ENCODE measurements at places on chromosomes 4 and X.
A peak's percentile ranks its signal among the peaks of the same experiment; 100 is the strongest.

DNA sequence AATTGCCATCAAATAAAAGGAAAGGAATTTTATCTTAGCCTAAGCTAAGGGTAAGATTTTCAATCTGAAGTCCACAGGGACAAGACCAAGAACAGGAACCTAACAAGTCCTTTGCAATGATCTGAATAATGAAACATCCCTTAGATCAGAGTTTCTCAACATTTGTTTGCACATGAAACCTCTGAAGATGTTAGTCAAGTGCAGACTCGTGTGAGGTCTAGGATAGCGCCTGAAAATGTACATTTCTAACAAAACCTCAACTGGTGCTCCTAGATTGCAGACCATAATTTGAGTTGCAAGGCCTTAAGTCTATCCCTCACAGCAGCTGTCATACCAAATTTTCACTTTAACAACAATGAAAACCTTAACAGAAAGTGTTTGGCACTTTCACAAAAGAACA is 337.6 kb downstream of the DMD start:
- DNase-seq = no peak

DNA sequence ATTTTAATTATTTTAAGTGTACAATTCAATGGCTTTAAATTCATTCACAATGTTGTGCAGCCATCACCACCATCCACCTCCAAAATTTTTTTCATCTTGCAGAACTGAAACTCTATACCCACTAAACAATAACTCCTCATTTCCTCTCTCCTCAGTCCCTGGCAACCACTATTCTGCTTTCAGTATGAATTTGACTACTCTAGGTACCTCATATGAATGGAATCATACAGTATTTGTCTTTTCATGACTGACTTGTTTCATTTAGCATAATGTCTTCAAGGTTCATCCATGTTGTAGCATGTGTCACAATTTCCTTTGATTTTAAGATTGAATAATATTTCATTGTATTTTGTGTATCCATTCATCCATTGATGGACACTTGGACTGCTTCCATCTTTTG is 46.9 kb downstream of the KIF4A start:
- DNase-seq = no peak

DNA sequence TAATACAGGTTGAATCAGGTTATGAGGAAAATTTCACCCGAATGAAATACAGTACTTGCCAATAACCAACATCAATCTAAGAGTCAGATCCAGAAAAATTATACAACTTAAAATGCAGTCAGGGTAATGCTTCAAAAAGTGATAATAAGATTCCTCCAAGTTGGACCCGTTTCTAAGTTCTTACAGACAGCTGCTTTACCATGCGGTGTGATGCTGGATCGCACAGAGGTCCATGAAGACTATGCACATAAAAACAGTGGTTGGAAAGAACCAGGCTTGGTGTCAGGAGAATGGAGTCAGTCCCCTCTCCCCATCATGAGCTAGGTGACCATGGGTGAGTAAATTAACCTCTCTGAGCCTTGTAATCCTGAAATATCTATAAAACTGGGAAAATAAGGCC is 261.3 kb downstream of the QDPR start:
- no peak for DNase-seq

- DNase-seq = no peak
Observed at GRCh38 chr4:105139646-105140045, 7.0 kb upstream of the TET2 start.

DNA sequence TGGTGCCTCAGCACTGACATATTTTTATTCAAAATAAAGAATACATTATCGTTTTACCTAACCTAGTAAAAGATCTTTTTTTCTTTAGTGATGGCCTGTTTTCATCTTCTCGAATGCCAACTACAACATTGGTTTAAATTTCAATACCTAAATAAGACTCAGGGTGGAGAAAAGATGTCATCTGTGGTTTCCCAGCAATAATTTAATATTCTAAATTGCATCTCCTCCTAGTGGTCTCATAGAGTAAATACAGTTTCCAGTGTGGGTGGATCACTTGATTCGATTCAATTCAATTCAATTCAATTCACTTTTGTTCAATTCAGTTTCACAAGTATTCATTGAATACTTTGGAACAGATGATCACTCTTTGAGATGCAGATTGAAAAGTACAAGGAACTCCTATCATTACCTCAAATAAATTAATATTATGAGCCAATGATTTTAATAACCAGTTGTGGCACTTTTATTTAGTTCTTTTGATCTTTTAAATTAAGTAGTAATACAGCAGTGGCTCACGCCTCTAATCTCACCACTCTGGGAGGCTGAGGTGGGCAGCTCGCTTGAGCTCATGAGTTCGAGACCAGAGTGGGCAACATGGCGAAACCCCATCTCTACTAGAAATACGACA is 427.2 kb downstream of the FAT4 start:
- peak; percentile 37 for DNase-seq

DNA sequence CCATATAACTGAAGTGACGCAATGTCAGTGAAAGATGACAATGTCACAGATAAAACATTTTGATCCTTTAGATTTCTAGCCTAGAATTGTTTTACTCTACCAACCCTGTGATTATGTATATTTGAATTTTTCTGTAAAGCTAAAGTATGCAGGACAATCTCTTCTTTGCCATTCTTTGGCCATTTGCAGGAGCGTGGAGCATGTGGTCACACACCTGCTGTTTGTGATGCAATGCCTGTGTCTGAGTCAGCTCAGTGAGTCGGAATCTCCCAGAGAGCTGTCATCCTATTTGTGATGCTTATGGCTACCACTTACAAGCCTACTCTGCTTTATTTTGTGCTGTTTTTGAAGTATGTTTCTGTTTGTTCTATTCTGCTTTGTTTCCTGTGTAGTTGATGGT is 214.5 kb downstream of the NAF1 start:
- no peak for DNase-seq

- DNase-seq = no peak
Observed at GRCh38 chr4:16133406-16133805, 49.6 kb upstream of the PROM1 start.

- DNase-seq = no peak
Observed at GRCh38 chr4:99144070-99144469, at the start of gene ADH4. Gene ADH4, minus strand, starts transcription at chr4:99144297. Its CDS starts 75 bp downstream, at chr4:99144222.

DNA sequence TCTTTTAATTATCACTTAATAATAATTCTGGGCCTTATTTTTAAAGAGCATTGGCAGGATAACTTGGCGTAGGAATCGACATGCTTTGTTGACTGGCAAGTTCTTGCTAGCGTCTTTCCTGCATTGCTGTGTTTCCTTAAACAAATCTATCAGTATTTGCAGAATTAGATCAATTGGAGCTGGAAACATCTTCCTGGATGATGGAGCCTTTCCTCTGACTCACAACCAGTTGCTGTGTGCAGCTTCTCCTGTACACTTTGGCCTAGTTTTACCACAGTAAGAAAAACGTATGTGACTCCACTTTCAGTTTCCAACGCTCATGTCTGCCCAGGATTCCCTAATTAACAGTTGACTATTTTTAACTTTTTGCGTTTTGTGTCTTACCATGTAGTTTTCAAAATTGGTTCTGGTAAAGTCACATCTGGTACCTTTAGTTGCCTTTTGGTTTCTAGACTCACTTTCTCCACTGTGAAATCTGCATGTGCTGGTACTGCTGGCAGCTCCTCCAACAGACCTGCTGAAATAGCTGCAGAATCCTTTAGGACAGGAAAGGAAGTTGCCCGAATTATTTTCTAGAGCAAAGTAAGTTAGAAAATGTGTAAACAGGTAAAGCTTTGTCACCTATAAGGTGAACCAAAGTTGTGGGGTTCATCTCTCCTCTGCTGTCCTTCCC is 553.2 kb upstream of the FAT1 start:
- DNase-seq = no peak

- no peak for DNase-seq
Observed at GRCh38 chr4:139208404-139208945, 31.5 kb upstream of the ELF2 start.

GRCh38 chr4:65617416-65617815 is 52.9 kb downstream of the EPHA5 start:
- DNase-seq = no peak

- no peak for DNase-seq
Observed at GRCh38 chr4:143207555-143207954, 22.8 kb downstream of the USP38 start.

- DNase-seq = no peak
Observed at GRCh38 chr4:82753238-82753637, 45.4 kb downstream of the SCD5 start.

GRCh38 chrX:44875185-44875489 is 2.1 kb downstream of the KDM6A start:
- no peak for DNase-seq

- no peak for DNase-seq
Observed at GRCh38 chr4:104491481-104492182, 3.1 kb downstream of the CXXC4 start.
